Fibroblast of gingiva (primary cell): ENCODE measurements at places on chromosomes 7 and 10.

DNA sequence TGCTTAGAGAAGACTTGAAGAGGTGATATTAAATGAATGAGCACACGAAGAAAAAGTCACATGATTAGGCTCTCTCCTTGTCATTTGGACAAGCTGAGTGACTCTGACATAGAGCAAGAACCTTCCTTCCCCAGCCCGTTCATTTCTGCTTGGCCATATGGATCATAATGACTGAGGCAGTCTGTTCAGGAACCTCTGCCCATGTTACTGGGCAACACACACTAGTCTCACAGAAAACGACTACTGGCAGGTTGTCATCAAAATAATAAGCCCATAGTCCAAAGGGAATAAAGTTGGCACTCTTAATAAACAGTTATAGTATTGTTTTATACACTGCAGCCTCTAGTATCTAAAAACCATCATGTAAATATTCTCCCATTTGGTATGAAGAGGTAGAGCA lies 635.0 kb downstream of the REEP3 start:
- no peak for DNase-seq

DNA sequence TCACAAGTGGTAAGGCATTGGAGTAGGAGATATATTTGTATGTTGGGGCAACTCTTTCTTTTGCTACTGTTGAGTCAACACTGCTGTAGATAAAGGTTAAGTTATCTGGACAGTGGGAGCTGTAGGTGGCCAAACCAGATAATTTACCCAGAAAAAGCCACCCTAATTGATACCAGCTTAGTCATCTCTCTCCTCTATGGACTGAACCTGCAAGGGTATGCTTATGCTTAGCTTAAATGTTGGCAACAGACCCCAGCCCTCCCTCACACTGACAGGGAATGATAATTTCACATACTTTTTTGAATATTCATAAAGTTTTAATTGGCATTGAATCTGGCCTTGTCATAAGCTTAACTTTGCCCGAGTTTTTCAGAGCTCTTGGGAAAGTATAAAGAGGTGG lies 66.3 kb downstream of the CREB5 start:
- DNase-seq: no peak

- DNase-seq: no peak
Observed at GRCh38 chr7:70668606-70669358, 463.2 kb upstream of the GALNT17 start.

DNA sequence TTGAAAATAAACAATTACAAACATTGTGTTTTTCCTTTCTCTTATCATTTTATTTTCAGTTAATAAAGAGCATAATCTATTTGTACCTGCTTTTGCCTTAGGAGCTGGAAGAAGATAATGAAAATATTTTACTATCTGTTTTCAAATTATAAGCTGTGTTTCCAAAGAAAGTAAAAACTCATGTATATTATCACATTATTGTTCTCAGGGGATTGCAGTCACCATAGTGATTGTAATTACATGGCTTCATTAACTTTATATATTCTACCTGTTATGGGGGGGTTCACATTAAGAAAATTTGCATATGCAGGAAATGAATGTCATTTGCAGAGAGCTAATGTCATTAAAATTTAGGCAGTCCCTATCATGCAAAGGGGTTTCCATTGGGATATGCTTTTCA lies 542.3 kb downstream of the NXPH1 start:
- no peak for DNase-seq

DNA sequence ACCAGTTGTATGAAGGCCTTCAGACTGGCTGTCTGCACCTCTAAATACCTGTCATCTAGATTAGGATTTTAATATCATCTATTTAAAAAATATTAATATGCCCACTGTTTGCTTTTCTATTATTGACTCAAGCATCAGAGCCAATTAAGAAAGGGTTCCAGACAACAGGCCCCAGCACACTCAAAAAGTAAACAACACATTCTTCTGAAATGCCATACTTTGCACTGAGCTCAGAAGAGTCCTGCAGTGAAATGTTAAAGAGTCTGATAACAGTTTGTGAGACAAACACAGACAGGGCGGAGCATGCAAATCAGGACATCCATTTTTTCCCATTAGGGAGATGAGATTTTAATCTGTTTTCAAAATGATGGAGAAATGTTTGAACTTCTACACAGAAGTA lies 45.9 kb upstream of the KLF6 start:
- DNase-seq: peak; percentile 45

DNA sequence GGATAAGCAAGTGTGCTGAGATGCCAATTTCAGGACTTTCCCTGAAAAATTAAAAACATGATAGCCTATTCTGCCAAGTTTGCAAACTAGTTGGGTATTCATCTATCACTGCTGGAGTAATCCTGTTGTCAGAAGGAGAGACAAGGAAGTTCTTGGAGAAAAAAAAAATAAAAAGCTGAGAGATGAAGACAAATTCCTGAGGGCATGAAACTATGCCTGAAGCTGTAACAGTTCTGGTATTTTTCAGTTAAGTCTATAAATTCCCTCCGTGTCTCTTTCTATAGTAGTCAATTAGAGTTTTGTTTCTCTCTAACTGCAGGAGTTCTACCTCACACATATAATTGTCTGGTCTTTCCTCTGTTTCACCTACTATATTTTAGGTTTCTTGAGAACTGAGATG lies 95.7 kb downstream of the DGKB start:
- DNase-seq: no peak

DNA sequence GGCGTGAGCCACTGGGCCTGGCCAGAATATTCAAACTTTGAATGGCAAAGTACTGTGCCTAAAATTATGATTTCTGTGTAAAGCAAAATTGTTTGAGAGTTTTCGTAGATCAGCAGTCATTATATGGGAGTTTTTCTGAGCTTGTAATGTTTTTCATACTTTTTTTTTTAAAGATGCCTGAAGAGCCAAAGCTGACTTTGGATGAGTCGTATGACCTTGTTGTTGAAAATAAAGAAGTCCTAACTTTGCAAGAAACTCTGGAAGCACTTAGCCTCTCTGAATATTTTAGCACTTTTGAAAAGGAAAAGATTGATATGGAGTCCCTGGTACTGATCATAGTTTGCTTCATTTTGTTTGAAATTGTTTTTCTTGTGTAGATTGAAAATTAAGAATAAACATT lies 26.7 kb downstream of the SEC23IP start:
- no peak for DNase-seq

DNA sequence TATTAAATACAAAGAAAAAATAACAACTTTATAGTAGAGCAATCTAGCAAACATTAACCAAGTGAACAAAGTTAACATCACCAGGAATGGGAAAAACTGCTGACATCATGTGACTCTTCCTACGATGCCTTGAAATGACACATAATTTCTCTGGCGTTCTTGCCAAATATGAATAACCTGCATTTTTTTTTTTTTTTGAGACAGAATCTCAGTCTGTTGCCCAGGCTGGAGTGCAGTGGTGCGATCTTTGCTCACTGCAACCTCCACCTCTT lies 126.5 kb upstream of the VKORC1L1 start:
- peak; percentile 64 for DNase-seq

DNA sequence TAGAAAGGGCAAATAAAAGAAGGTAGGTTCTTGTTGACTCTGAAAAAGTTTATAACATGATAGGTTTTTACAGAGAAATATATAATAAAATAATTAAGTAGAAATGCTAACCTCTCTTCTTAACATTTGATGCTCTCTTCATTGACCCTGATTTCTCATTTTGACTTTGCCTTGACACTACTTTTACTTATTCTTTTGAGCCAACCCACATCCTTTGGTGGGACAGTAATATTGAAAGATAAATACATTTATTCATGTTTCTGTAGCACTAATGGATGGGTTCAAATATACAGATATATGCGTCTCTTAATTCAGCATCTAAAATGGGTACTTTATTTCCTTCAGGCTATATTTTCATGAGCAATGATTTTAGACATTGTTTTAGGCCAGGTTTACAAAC lies 34.4 kb downstream of the DDC start:
- DNase-seq: no peak

DNA sequence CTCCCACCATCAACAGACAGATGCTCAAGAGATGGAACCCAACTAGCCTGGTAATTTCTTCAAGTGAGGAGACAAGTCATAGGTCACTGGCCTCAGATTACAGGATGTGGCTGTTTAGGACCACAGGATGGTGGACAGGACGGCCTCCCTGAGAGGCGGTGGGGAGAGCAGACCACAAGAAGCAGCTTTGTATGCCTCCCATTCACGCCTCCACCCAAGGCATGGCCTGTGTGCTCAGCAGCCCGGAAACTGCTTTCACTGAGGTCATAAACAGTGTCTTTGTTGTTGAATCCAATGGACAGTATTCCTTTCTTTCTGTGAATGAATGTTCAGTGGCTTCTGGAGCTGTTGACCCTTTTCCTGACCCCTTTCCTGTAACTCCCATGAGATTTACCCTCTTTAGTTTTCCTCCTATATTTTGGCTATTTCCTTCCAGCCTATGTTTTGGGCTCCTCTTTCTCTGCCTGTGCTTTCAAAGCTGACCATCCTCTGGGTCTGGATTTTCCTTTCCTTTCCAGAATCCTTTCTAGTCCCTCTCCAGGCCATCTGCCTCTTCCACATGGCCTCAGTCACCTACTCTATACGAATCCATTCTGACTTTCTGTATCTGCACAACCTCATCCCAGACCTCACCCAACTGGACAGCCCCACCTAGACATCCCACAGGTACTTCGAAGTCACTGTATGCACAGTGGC lies 32.4 kb upstream of the INPP5F start:
- no peak for DNase-seq

- DNase-seq: no peak
Observed at GRCh38 chr7:2920956-2921652, 77.0 kb upstream of the GNA12 start.

DNA sequence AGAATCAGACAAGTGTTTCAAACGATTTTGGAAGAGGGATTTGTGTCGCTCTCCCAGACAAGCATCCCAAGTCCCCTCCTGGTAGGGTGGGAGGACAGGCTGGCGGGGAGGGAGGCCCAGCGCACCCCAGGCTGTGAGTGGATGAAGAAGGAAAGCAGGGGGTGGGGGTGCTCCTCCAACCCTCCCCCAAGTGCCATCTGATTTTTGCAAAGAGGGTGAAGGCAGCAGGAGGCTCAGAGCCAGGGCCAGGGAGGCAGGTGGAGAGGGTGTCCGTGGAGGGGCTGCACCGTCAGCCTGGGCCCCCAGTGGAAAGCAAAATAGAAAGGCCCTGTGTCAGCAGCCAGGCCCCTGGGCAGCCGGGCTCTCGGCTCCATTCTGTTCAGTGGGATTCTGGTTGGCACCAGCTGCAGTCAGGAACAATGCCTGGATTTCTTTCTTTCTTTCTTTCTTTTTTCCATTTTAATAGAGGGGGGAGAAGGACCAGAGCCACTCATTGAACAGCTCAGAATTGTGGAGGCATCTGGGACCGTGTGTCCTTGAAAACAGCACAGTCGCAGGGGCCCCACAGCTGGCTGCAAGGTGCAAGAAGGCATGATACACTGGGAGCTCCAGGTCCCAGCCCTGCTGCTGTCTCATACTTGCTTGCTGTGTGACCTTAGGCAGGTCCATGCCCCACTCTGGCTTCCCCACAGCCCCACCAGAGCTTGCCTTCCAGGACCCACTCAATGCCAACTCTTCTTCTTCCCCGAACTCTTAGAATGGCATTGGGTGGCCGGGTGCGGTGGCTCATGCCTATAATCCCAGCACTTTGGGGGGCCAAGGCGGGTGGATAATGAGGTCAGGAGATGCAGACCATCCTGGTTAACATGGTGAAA lies 7.1 kb upstream of the ZMIZ1 start:
- no peak for DNase-seq

DNA sequence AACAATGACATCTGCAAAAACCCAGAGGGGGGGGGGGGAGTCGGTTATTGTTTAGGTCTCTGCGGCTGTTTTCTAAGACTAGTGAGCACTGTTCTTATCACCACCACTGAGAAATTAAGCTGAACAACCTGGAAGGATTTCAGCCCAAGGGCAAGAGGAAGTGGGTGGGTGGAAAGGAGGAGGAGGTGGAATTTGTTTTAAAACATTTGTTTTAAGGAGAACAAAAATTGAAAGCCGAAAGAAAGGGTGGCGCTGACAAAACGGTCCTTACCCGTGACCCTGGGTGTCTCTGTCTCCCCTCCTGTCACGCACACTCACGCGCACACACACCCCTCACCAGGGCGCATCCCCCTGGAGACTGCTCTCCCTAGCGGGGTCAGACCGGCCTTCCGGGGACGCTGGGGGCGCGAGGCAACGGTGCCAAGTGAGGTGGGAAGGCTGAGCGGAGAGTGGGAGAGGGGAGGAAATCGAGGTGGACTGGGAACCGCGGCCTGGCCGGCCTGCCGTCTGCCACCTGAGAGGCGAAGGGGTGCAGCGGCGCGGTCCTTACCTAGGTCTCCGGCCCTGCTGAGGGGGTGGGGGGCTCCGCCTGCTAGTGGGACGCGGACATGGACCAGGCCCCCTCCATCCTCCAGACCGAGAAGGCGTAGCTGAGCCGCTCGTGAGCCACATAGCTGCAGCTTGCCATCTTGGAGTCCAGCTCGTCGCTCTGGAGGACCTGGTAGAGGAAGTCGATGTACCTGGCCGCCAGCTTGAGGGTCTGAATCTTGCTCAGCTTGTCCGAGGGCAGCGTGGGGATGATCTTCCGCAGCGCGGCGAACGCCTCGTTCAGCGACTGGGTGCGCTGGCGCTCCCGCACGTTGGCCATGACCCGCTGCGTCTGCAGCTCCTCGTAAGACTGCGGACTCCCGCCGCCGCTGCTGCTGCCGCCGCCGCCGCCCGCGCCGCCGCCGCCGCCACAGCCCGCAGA lies 1.0 kb downstream of the TWIST1 start:
- DNase-seq: no peak

GRCh38 chr10:82294874-82295378 lies 419.9 kb downstream of the NRG3 start:
- DNase-seq: no peak

- DNase-seq: no peak
Observed at GRCh38 chr7:141151746-141152145, 77.9 kb downstream of the TMEM178B start.

- no peak for DNase-seq
Observed at GRCh38 chr7:130473289-130473688, 18.6 kb upstream of the MEST start.

DNA sequence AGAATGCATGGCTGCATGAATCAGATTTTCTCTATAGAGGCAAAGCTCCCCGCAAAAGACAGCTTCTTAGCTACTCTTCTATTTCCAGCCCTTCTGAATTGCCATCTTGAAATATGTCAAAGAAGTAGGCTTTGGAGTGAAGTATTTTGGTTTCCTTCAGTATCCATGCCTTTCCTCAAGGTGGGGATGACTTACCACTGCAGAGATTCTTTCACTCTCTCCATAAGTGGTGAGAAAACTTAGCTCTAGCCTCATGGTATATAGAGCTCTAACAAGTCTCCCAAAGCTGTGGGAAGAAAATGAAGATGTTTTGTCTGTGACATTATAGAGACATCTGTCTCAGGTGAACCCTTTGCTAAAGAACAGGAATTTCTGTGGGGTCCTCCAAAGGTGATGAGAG lies 89.6 kb upstream of the ITGB1 start:
- DNase-seq: no peak
